ENCODE measurements at places on chromosomes 11 and 22.

DNA sequence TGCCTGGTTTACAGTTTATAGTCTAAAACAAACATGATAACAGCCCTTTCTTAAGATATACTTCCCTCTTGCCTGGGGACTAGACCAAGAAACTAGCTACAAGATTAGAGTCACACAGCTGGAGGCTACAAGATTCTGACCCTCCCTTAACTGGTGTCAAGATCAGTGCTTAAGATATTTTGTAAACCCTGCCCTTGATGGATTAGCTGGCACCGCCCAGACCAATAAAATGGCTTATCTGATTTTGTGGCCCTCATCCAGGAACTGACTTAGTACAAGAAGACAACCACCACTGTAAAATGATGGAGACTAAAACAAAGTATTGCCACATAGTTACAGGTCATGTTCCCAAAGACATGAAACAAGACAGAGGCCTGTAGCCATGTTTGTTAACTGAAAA is 53.4 kb downstream of the FAM181B start:
- DNase-seq: no peak

DNA sequence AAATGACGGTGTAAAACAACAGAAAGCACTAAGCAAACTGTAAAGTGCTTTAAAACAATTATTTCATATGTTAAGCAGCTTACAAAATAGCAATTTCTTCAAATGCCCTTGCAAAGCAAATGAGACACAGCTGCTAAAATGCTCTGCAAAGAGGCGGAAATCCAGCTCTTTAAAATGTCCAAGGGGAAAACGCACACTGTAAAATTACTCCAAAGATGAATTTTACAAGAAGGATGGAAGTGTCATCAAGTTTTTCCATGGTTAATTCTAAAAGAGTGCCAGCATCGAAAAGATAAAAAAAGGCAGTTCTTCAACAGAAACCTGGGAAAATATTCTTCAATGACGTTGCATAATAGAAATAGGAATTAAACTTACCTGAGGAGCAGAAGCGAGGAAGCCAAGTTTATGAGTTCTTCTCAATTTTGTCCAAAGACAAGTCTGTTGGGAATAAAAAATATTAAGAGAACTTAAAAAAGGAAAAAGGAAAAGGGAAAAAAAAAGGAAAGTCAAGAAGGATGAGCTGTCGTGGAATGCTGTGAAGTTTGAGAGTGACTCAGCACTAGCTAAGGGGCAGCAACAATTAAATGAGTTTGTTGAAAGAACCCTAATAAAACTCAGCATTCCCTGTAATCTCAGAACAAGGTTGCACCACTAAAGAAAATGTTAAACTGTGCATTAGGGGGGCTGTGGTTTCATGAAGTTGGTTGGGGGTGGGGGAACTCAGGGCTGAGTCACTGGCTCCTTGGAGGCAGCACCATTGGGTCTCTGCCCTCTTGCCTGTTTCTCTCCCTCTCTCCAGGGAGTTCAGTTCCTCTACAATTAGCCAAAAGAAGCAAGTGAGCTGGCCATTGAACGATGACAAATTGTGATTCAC is 64.2 kb upstream of the BLID start:
- DNase-seq: no peak

DNA sequence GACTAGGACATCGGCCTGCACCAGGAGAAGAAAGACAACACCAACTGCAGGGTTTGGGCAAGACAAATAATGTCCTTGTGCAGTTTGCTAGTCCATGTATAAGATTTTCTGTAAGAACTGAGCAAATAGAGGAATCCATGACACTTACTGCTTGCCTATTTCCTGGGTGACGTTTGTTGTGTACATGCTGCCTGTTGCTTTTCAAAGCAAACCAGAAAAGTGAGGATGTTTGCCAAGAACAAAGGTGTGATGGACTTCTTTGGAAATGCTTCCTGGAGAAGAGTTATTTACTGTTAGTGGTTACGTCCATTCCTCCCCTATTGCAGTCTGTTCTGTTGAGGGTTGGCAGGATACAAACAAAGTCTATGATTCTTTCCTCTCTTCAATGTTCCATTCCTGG is 126.5 kb downstream of the CASP12 start:
- DNase-seq: no peak

GRCh38 chr22:35684270-35684700 is 33.4 kb upstream of the APOL5 start:
- no peak for DNase-seq

DNA sequence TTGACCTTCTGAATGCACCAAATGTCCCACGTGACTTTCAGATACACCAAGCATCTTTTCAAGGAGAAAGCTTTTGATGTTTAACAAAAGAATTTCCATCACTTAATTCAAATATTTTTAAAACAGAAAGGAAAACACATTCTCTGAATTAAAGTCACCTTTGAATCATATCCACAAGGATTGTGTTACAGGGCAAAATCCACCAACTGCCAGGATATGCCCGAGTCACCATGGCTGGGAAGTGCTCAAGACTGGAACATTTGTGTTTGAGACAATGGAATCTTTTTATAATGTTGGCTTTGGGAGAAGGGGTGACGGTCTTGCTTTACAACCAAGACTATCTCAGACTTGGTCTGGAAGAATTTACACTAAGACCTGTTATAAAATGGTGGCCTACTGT is 40.8 kb downstream of the BID start:
- no peak for DNase-seq

- DNase-seq: no peak
These were observed 7.4 kb upstream of the PRR33 start for GRCh38 chr11:1899090-1899489.

All from effector memory CD8-positive, alpha-beta T cell (primary cell).